Diencephalon (tissue), 1 donor: ENCODE measurements at places on chromosomes 3 and 15. TPM values are rescaled to one million over a fixed set of nuclear protein-coding genes. Genes with fewer than 3 reads are reported as not detected.

Gene VIPR1
- 0.46 TPM for total RNA-seq

Gene SMCO1
- total RNA-seq = not detected

Gene SPINT1
- total RNA-seq = 6.9 TPM

Gene OR5K2
- total RNA-seq = not detected

Gene NMNAT3
- total RNA-seq = 6.9 TPM

Gene RNF168
- 24.0 TPM for total RNA-seq

Gene SEMA3B
- total RNA-seq = 2.8 TPM

Gene CCDC54
- not detected for total RNA-seq

Gene FBXO40
- total RNA-seq = not detected

Gene MOBP
- total RNA-seq = 0.92 TPM

Gene ATP2B2
- 73.4 TPM for total RNA-seq

Gene DZIP1L
- total RNA-seq = 14.3 TPM

Gene KBTBD13
- not detected for total RNA-seq

Gene CCDC33
- total RNA-seq = 1.6 TPM

Gene GOLGA6L7
- total RNA-seq = not detected

Gene FAM227B
- 6.5 TPM for total RNA-seq
